HS-5 (cell line): ENCODE measurements at places on chromosomes 3 and 15.

- no peak for DNase-seq
These were observed 1.4 kb downstream of the MORF4L1 start for GRCh38 chr15:78873793-78874765.

DNA sequence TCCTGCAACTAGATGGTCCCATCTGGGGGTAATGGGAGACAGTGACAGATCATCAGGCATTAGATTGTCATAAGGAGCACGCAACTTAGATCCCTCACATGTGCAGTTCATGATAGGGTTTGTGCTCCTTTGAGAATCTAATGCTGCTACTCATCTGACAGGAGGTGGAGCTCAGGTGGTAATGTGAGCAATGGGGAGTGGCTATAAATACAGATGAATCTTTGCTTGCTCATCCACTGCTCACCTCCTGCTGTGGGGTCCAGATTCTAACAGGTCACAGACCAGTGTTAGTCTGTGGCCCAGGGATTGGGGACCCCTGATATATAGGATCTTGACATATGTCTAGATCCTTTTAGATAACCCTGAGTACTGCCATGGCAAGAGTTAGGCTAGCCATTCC lies 52.7 kb downstream of the RASGRF1 start:
- no peak for DNase-seq

DNA sequence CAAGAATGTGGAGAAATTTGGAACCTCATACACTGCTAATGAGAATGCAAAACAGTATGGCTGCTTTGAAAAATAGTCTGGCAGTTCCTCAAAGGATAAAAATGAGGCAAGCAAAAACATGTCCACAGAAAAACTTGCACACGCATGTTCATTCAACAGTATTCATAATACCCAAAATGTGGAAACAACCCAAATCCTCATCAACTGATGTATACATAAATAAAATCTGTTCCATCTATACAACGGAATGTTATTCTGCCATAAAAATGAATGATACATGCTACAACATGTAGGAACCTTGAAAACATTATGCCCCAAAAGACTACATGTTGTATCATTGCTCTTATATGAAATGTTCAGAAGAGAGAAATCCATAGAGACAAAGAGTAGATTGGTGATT lies 36.4 kb upstream of the OXTR start:
- DNase-seq: no peak

- no peak for DNase-seq
These were observed 54.2 kb downstream of the SLC25A36 start for GRCh38 chr3:140995881-140996280.

- no peak for DNase-seq
These were observed 46.4 kb upstream of the TSEN2 start for GRCh38 chr3:12437861-12438260.

DNA sequence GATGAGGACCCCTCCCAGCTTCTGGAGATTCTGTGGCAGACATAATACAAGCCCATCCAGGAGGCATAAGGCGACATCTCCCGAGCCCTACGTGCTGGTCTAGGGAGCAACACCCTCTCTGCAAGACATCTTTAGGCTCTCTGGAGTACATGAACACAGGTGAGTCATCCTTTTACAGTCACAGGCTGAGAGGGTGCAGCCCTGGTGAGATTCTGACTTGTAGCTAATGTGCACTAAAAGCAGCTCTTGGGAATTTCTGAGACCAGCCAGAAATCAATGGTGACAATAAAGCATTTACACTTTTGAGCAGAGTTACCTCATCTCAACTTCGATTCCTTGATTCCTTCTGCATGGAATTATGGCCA lies 131.1 kb downstream of the XXYLT1 start:
- DNase-seq: no peak

DNA sequence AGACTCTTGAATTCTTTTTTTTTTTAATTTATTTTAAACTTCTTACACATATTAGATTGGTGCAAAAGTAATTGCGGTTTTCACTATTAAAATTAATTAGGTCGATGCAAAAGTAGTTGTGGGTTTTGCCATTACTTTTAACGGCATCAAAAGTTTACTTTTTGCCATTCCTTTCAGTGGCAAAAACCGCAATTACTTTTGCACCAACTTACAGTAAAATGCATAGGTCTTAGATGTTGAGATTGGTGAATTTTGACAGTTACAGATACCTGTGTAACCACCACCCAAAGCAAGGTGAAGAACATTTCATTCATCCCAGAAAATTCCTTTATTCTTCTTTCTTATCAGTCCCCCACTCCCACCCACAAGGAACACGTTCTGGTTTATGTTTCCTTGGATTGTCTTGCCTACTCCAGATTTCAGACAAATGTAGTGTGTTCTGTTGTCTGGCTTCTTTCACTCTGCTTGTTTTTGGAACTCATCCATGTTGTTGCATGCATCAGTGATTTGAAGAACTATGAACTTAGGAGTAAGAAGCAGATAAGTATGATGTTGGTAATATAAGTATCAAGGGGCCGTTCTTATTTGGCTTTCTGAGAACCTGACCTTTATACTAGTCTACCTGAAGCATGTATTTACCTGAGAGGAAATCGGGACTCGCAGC lies 198.4 kb upstream of the UBE2E1 start:
- no peak for DNase-seq

- DNase-seq: no peak
These were observed 19.1 kb upstream of the B3GNT5 start for GRCh38 chr3:183233966-183234365.

GRCh38 chr3:10187944-10188343 lies 23.2 kb downstream of the IRAK2 start:
- no peak for DNase-seq

DNA sequence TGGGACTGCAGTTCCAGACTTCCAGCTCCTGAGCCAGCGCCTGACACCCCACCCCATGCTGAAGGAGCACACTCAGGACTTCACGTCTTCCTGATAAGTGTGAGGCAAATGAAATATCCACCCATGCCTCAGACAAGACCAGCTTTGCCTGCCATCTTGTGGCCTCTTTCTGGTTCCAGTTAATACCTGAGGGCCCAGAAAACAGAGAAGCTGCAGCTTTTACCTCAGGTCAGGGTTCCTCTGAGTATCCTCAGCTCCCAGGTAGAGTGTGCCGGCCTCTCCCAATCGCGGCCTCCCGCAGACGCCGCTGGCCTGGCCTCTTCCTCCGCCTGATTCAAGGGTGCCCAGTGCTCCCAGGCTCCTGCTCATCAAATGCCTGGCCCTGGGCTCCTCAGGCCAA lies 5.1 kb upstream of the KLHL6 start:
- no peak for DNase-seq

- no peak for DNase-seq
These were observed 1.1 kb upstream of the ALCAM start for GRCh38 chr3:105365391-105366325.

DNA sequence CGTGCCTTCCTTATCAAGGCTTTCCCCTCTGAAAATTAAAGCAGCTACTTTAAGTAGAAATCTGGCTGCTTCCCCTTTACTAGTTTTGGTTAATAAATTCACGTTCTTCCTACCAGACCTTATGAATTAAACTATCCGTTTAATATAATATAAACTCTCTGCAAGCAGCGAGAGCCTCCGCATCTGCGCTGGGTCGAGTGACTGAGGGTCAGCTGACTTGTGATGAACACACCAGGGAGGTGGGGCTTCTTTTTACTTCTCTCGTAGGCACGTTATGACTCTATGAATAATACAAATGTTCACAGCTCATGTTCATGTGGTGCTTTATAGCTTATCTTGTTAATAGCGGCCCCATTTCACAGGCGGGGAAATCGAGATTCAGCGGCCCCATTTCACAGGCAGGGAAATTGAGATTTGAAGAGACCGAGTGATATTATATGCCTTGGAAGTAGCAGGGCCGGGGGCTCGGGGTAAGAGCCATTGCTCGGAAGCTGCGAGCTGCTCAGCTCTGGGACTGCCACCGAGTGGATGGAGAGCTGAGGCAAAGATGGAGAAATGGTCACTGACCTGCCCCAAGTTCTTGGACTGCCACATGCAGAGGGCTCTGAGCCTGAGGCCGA lies 8.3 kb downstream of the MUC4 start:
- no peak for DNase-seq
